ENCODE measurements at places on chromosomes 5 and 9.

GRCh38 chr9:106889061-106889590, 26.2 kb downstream of the ZNF462 start:
- DNase-seq = no peak

DNA sequence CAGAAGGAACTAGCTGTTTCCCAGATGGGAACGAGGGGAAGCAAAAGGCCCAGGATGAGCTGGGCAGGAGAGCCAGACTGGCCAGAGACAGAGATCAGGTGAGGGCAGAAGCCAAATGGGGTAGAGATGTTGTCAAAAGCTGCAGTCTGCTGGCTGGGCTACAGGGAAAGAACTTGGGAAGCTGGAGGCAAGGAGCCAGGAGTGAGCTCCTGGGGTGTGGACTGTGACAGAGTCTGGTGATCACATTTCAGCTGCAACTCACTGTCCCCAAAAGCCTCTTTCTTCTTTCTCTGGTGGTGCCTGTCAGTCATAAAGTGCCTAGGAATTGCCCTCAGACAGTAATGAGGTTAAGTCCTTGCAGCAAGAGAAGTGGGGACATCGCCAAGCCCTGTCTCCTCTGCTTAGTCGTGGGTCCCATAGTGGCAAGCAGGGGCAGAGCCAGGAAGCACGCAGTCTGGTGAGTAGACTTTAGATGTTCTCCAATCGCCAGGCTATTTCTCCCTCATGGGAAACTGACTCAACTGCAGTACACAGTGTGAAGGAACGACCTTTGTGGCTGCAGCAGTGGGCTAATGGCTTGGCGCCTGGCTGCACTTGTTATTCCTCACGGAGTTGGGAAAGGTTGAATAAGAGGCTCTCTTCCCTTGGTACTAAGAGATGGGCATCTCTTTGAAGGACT, 2.5 kb upstream of the FSD1L start:
- DNase-seq = no peak

GRCh38 chr5:55039843-55040242, 15.8 kb downstream of the GZMK start:
- DNase-seq = no peak

DNA sequence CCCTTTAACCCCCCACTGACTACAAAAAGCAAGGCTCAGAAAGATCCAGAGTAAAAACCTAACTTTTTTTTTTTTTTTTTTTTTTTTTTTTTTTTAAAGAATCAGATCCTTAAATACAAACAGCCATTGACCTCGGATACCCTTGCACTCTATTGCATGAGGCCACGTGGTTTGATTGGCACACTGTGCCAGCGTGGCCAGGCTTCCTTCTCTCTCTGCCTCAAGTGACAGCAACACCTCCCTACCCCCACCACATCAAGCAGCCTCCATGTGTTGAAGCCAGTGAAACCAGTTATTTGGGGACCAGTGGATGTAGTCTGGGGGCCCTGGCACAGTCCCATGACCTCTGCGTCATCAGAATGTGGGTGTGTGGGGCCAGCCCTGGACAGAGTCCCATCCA, 71.4 kb downstream of the OTULIN start:
- no peak for DNase-seq

GRCh38 chr5:17267106-17267505, 49.7 kb downstream of the BASP1 start:
- DNase-seq = no peak

- DNase-seq = no peak
These were observed 83.1 kb downstream of the FER start for GRCh38 chr5:108830705-108831276.

- no peak for DNase-seq
These were observed 30.0 kb downstream of the TRIM32 start for GRCh38 chr9:116717150-116717549.

DNA sequence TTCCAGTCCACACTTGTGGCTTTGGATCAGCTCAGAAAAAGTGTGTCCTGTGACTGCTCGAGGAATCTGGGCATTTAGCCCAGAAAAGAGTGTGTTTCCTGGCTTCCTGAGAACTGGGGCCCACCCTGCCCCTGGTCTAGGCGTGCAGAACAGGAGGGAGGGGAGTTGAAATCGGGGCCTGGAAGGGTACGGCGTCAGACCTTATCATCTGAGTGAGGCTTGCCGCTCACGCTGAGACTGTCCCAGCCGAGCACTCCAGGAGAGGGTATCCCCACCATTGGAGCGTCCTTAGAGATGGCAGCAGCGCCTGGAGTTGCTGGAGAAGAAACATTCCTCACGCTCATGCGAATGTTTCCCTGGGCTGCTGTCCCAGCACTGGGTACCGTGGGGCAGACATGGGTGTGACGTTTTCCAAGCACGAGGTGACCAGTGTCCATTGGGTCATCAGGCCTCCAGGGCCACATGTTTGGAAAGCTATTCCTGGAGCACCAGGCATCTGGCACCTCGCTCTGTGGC, 22.5 kb downstream of the NEK6 start:
- DNase-seq = no peak

DNA sequence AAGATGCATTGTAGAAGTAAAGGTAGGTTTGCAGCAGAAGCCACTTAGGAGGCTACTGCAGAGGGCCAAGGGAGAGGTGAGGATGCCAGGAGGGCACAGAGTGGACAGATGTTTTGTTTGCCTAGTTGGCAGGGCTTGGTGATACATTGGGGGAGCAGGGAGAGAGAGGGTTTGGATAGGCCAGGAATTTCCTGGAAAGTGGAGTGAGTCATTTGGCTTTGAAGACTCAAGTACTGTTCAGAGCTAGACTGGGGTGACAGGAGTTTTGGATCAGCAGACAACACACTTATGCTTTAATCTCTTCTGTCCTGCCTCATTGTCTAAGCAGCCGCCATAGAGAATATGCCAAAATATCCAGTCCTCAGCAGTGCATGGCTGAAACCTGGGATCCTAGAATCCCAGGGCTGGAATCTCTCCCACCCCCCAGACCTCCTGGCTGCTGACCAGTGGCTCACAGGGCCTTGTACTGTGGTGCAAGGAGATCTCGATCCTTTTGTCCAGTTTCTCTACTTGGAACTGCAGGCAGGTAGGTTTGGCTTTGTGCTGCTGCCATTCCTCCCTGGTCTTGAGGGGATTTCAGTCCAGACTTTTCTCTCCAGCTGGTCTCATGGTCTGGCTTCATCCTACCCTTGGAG, 11.0 kb downstream of the TMEM268 start:
- DNase-seq = no peak

DNA sequence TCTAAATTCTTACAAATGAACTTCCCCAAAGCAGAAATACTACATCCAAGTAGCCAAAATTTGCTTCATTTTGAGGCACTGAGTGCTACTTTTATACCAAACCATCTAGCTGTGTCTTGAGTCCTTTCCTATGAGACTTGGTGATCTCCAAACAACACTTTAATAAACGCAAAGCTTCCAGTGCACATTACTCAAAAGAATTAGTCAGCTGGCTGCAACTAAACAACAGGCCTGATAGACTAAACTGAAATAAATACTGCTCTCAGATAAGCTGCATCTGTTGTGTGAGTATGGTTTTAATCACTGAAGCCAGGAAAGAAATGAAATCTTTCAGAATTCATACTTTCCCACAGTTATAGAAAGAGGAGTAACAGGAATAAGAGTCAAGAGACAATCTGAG, 80.3 kb downstream of the VCAN start:
- DNase-seq = no peak

DNA sequence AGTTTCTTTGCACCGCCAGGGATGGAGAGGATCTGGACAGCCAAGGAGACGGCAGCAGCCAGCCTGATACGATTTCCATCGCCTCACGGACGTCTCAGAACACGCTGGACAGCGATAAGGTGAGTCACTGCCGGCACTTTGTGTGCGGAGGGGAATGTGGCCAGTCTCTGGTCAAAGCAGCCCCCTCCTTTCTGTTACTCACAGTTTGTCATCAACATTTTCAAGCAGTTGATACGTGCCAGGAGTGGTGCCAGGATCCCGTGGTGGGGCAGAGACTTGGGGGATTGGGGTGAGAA, 175.1 kb upstream of the OTULINL start:
- no peak for DNase-seq

DNA sequence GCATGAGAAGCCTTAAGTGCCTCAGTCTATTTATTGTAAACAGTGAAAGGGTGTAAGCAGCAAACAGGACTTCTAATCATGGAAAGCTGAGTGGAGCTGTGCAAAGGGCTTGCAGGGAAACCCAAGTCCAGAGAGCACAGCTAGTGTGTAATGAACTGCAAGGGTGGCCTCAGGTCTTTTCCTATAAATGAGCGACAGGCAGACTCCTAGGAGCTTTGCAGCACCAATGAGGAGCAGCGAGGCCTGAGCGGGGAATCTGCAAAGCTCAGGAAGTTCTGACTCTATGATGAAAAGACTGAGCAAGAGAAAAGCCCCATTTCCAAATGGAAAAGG, 250.1 kb upstream of the MAP3K1 start:
- DNase-seq = no peak

- DNase-seq = no peak
These were observed 148.4 kb downstream of the SIL1 start for GRCh38 chr5:139049780-139050179.

DNA sequence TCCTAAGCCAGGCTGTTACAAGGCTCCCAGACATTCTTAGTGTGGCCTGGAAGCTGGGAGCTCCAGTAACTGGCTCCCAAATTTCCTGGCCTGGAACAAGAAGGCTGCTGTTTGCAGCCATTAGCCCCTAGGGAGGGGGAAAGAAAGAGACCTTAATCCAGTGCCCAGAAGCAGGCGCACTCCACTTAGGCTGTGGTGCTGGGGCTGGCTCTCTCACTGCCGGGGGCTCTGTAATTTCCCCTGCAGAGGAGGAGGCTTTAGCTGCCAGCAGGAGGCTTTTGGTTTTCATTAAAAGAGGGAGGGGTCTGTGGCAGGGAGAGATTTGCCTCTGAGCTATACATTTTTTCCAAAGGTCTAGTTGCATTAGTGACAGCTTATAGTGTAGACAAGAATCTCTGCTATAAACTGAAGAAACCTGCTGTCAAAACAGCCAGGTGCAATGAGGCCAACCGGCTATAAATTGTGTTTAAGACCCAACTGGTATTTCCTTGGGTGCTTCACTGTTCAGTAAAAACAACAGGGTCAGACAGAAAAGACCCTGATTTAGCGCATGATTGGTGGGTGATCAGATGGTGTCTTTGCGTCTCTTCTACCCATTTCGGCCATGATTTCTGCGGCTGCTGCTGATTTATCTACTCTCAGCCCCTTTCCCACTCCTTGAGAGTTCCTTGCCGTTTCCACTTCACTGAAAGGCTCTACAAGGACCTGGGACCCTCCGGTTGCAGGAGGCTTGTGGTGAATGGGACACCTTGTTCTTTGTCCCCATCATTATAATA, 254.6 kb downstream of the AOPEP start:
- peak; percentile 35 for DNase-seq

DNA sequence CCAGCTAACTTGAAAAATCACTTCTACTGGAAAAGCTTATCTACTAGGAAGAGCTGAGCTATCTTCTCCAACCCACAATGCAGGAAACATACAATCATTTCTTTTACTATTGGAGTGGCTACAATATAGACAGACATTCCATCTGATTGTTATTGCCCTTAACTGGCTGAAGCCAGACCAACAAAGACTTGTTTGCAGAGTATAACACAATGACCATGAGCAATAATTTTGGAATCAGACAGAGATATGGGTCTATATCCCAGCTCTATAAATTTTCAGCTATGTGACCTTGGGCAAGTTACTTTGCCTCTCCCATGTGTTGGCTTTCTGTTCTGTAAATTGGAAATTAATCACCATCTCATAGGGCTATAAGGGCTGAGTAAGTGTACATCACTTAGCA, 244.7 kb upstream of the SLC30A5 start:
- DNase-seq = no peak

DNA sequence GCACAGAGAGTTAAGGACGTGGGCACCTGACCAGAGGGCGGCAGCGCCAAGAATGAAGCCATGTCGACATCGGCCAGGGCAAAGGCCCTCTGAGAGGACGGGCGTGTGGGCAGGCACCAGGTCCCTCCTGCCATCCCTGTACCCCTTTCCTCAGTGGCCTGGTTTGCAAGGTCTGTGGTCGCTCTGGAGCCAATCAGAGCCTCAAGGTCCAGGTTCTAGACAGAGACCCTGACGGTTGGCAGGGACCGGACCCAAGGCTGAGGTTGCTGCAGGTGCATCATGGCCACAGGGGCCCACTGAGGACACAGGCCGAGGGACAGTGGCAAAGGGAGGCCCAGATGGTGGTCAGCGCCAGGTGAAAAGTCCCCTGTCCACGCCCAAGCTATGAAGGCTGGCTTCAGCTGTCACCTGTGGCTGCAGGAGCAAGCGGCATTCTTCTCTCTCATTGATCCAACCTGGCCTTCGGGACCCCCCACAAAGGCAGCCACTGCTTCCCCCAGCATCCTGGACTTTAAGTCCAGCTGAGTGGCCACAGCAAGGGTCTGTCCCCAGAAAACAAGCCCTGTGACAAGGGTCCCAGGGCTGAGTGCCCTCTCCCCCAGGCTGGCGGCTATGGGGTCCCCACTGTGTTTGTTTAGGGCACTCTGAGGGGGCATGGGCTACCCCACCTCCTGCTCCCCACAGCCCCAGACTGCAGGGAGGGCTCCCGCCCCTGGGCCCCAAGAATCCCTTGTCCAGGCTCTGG, 48.9 kb downstream of the VAV2 start:
- DNase-seq = no peak

DNA sequence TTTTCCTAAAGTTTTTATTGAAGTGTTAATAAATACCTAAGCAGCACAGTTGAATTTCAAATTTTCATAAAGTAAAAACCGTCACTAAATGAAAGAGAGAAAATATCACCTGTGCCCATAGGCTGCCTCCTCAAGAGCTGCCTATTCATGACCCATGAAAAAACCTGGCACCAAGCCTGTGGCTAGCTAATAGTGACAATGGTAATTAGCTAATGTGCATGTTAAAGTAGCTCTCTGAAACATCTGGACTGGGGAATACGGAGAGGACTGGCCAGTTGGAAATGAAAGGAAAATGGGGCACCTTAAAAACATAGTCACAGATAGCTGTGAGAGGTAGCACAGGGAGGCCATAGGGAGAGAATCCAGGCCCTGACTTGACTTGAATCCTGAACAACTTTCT, 5.4 kb upstream of the GNE start:
- no peak for DNase-seq

DNA sequence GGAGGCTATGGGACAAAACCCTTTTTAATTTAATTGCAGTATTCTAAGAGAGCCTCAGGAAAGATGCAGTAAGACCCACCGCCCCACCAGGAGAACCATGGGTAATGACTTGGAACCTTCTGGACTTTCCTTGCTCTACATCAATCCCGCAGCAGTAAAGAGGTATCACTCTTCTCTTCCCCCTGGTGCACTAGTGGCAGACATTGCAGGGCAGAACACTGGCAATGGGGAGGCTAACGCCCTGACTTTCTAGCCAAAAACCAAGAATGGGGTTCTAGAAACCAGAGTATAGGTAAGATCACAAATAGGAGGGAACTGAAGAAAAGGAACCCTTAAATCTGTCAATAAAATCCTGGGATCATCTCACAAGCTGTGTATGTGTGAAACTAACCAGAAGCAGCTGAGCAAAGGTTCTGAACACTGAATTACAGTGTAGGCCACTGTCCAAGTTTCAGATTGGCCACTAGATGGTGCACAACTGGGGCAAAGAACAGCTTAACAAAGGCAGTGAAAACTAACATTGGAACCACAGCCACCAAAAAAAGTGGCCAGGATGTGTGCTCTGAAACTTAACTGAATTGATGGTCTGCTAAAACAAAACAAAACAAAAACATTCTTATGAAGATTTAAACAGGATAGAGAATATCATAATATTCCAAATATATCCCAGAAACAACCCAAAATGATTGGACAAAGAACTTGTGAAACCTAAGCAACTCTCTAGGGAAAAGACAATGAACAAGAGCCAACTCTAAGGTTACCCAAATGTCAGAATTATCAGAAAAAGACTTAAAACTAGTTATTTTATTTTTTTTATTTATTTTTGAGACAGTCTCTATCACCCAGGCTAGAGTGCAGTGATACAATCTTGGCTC, 6.6 kb upstream of the FAM151B start:
- peak; percentile 63 for DNase-seq

GRCh38 chr5:53476019-53476418, 4.4 kb upstream of the FST start:
- DNase-seq = no peak
